NCI-H524 (cell line): ENCODE measurements at places on chromosomes 16 and 17.

GRCh38 chr16:64132759-64133361 lies 989.0 kb downstream of the CDH11 start:
- no peak for DNase-seq

DNA sequence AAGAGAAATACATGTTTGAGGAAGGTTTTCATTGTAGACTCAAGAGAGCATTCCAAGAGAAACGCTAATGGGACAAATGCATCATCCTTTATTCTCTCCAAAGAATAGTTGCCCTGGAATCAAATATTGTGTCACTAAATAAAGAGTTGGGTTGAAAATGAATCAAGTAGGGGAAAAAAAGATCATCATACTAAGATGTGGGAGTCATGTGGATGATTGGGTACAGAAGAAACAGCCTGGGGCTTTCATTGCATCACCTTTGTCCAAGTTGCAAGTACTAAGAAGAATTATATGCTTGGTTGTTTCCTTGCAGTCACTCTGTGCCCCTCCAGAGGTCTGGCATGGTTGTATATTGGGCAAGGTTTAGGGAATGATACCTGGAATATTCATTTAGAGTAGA lies 658.9 kb downstream of the TOX3 start:
- no peak for DNase-seq

GRCh38 chr16:86286991-86287663 lies 223.2 kb upstream of the FOXF1 start:
- no peak for DNase-seq

DNA sequence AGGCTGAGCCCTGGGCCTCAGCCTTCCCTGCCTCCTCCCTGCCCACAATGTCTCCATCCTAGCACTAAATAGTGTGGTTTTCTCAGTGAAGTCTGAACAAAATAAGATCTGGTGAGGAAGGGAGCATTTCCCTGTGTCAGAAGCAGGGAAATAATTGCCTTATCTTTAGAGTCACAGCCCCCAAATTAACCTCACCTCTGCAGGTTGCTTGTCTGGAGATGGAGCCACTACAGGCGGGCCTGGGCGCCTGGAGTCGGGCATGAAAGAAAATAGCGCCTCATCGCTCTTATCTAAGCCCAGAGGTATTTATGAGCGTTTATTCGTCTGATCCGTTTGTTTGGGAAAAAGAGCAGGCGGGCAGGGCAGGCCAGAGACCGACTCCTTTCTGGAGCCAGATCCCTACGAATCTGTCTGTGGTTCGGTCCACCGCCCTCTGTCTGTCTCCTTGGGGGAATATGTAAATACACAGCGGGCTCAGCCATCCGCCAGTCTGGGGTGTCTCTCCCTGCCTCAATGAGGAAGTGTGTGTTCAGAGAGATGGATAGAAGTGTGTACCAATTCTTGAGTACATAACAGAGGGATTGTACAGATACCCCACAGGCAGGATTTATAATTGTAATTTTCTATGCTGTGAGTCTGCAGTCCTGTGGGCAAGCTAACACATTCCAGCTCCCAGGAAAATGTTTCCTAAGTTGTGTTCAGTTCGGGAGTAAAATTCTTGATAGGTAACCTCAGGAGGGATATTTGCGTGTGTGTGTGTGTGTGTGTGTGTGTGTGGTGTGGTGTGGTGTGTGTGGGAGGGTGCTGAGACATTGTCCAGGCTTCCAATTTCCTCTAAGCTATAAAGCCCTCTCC lies 4.3 kb downstream of the HOXB6 start:
- DNase-seq, result no peak

GRCh38 chr16:81136390-81137335 lies 40.5 kb upstream of the GCSH start:
- DNase-seq, result no peak

- DNase-seq, result peak; percentile 58
Measured at GRCh38 chr17:40457964-40458791, 14.9 kb downstream of the IGFBP4 start.

DNA sequence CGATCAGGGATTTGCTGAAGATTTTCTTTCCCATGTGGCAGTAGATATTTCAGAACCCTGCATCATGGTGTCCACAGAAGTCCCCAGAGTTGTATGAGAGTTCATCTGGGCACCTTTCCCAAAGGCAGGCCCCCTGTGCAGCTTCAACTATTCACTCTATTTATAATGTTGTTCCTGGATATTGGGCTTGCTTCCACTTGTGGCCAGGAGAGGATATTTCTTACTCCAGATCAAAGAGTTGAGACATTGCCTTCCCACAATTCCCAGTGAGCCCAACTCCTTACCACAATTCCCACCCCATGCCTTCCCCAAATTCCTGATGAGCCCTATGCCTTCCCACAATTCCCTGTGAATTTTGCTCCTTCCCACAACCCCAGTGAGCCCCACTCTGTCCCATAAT lies 206.9 kb downstream of the WWOX start:
- DNase-seq, result no peak

DNA sequence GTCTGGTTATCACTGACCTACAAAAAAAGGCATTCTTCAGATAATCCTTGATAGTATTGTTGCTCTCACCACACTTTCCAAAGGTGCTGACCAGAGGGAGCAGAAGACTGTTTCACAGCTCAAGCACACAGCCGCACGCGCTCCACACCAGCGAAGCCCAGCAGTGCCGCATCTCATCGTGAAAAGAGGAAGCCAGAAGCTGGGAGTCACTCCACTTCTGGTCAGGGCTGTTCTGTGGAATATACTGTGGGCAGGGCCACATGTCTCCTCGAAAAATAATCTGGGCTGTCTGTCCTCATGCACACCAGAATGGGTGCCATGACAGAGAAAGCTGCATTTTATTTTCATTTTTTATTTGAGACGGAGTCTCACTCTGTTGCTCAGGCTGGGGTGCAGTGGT lies 7.3 kb upstream of the PRSS36 start:
- DNase-seq, result no peak

DNA sequence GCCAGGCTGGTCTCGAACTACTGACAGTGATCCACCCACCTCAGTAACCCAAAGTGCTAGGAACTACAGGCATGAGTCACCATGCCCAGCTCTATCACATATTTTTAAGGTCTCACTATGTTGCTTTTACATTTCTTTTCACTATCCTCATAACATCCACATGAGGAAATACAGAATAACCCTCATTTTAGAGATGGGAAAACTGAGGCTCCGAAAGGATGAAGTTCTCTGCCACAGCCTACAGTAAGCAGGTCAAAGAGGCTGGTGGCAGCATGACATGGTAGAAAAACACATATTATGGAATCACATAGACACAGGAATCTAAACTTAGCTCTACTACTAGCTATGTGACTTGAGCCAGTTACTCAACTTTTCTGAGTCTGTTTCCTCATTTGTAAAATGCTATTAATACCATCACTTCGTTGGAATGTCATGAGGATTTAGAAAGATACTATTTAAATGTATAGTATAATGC lies 32.2 kb downstream of the APPBP2 start:
- no peak for DNase-seq

GRCh38 chr17:42039794-42040763 lies 10.3 kb downstream of the C17orf113 start:
- DNase-seq, result no peak
